ENCODE measurements at places on chromosomes 11 and 22.

DNA sequence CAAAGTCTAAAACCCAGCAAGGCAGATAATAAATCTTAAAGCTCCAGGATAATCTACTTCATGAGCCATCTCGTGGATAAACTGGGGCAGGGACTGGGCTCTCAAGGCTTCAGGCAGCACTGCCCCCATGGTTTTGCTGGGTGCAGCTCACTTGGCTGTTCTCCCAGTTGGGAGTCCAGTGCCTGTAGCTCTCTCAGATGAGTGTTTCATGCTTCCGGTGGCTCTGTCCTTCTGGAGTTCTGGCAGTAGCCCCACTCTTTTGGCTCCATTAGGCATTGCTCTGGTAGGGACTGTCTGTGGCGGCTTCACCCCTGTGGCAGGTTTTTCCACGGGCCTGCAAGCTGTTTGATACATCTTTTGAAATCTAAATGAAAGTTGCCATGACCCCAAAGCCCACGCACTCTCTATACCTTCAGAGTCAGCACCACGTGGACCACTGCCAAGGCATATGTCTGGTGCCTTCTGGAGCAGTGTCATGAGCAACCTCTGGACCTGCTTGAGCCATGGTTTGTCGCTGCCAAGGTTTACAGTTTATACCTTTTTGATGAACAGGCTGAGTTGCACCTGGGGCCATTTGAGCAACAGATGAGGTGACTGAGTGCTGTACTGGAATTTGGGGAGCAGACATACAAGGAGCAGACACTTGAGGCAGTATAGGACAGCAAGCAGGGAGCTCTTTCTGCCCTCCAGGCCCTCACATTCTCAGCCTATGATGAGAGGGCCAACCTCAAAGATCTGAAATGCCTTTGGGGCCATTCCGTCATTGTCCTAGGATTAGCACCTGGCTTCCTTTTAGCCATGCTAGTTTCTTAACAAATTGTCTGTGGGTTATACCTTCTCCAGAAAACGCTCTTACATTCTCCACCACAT is 48.6 kb downstream of the MTNR1B start:
- DNase-seq = no peak

GRCh38 chr11:132111838-132112237 is 741.4 kb downstream of the NTM start:
- DNase-seq = no peak

- no peak for DNase-seq
Measured at GRCh38 chr22:28025866-28026575, 107.0 kb upstream of the PITPNB start.

GRCh38 chr11:93733474-93733873 is 7.8 kb downstream of the TAF1D start:
- DNase-seq = no peak

- no peak for DNase-seq
Measured at GRCh38 chr11:85281550-85281949, 345.6 kb downstream of the DLG2 start.

DNA sequence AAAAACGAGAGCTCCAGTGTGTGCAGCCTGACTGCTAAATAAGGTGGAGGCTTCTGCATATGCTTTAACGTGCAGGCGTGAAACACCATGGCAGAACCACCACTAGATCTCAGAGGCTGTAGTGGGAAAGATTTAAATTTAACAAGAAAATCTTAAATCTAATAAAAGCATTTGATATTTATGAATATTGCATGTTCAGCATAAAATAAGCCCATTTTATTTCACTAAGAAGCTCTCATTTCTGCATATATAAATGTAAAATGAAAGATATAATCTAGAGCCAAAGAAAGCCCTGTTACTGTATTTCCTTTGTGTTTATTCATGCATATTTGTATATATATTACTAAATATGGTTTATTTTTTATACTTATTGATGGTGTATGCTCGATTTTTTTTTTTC is 188.3 kb downstream of the DDX10 start:
- DNase-seq = no peak

GRCh38 chr22:26484360-26484706 is 656 bp downstream of the SRRD start:
- peak; percentile 47 for DNase-seq

DNA sequence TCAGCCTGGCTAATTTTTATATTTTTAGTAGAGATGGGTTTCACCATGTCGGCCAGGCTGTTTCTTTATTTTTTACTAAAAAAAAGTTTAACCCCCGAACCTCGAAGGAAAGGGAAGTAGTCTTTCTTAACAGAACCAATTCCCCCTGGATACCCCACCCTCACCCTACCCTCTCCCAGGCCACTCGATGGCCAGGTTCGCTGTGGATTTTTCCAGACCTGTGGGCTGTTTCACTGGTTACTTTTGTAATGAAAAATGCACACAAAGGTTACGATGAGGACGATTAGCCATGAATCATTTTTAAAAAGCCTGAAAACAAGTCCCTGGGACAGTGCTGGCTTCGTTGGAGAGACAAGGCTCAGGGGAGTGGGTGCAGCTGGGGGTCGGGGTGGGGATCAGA is 2.5 kb downstream of the TSPO start:
- DNase-seq = no peak

DNA sequence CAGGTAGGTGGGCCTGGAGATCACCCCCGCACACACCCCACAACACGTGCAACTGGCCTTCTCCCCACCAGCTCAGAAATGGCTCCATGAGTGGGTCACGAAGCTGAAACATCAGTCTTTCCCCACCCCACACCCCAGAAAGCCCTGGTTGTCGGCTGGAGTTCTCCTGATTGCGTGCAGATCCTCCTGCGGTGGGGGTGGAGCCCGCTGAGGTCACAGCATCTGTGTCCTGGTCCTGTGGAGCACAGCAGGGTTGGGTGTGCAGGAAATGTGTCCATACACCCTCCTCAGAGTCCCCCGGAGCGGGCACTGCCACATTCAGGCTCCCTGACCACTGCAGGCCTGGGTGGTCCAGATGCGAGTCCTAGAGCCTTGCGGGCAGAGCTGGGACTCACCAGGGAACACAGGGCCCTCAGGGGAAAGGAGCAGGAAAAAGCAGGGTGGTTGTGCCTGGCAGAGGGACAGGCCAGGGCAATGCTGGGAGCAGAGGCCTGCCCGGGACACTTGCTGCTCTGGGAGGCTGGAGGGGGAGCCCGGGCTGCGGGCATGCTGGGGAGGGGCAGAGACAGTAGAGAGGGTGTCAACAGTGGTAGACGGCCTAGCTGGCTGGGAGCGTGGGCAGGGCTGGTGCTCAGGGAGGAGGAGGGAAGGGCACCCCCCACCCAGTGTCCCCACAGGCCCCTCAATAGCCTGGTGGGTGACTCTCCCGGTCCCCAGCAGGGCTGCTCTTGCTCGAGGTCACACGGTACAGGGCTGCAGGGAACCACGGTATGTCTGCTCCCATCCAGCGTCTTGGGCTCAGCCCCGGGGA is 42.4 kb upstream of the PPARA start:
- DNase-seq = no peak

DNA sequence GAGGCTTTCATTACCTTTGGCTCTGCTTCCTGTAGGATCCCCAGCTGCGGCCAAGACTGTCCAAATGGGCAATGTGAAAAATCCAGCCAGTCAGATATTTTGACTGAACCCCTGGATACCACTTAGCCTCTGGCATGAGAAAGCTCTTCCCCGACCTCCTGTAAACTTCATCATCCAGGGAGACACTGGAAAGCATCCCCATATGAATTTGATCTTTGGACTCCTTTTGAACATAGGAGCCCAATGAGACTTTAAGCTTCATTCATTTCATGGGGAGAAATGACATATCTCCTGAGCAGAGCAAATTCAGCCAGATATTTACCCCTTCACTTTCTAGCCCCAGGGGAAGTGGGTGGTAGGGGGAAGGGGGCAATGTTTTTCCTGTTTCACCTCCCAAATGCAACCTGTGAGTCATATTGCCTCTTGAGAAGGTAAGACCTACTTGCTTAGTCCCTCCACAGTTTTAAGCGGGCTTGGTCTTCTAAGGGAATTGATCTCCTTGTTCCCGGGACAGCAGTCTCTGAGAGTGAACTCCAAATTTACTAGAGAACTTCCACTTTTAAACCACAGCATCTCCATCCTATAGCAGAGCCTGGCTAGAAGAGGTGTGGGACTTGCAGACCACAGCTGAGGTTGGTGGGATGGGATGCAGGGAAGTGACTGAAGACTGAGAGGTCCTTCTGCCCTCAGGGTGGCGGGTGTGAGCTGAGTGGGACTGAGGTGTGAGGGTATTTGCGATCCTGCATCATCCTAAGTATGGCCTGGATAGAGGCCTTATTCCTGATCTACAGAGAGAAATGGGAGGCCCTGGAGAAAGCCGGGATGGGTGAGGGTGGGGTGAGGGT is 20.3 kb upstream of the POU2AF1 start:
- no peak for DNase-seq

DNA sequence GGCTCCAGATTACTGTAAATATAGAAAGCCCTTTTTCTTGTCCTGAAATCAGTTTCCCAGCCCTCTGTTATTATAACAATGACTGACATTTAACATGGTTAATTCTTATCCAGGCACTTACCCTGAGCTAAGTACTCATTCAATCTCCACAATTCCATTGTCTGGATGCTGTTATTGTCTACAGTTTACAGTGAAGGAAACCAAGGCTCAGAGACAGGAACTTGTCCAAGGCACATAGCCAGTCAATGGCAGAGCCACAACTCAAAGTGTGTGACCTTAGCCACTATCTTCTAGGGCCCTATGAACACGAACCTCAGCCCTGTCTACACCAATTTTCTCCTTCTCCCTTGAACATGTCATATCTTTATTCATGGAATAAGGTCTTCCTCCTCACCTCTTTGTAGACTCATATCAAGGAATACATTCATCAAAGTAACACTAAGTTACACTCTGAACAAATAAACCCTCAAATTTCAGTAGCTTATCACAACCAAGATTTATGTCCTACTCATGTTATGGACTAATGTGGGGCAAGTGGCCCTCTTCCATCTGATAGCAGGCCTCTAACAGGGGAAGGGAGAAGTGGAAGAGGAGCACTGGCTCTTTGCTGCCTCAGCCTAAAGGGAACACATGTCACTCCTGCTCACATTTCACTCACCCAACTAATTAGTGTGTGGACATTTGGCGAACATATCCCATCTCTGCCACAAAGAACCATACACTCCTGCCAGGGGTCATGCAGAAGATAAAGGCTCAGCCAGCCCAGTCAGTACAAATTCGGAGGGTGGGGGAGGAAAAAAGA is 39.3 kb upstream of the APLNR start:
- no peak for DNase-seq

DNA sequence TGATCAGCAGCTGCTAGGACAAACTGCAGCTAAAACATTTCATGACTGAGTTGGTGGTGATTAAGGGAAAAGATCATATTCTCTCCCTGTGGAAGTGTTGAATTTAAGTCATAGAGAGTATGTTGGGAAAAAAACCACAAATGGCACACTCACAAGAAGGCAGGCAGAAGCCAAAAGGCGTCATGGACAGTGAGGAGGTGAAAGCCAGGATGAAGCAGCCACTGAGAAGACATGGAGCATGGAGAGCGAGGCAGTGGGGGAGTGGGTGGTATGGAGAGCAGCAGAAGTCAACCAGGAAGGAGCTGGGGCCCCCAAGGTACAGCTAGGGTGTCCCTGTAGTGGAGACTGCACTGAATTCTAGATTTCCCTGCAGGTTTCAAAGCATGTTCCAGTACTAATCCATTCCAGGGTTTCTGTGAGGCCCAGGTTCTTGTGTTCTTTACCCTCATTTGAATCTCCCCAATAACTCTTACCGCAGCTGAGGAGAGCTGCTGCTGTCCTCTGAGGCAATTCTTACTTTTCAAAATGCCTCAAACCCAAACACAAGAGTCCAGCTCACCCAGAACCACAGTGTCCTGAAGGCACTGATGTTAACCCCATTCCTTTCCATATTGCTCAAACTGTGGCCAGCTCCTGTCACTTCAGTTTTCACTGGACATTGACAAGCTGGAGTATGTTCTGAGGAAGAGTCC is 191.8 kb upstream of the E2F8 start:
- no peak for DNase-seq

DNA sequence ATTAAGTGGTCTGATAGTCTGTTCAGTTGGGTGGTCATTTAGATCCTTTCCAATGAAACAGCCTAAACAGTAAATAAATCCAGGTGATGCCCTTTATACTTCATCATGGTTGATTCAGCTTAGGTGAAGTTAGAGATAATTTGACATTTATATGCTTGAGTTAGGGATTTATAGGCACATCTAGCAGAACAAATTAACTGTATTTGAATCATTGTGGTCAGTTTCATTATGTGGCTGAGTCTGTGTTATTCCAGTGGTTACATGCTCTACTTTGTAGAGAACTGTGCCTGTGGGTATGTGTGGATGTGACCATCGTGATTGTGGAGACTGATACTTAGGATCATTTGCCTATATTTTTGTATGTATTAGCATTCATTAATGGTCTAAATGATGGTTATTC is 194.6 kb downstream of the DDX10 start:
- no peak for DNase-seq

DNA sequence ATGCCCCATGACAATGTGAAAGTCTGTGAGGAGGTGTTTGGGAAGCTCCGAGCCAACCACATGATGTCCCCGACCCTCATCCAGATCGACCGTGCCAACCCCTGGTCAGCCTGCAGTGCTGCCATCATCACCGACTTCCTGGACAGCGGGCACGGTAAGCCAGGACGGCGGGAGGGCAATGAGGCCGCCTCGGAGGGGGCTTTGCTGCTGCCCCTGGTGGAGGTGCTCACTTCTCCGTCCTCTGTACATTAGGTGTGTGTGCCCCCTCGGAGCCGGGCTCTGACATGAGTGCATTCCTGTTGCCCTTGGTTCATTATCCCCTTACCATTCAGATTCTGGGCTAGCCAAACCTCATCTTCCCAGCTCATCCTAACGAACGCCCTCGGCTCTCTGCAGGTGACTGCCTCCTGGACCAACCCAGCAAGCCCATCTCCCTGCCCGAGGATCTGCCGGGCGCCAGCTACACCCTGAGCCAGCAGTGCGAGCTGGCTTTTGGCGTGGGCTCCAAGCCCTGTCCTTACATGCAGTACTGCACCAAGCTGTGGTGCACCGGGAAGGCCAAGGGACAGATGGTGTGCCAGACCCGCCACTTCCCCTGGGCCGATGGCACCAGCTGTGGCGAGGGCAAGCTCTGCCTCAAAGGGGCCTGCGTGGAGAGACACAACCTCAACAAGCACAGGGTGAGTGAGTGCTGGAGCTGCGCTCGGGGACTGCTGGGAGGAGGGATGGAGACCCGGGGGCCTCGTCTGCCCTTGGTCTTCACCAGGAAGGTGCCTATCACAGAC is 13.8 kb downstream of the ADAMTS15 start:
- DNase-seq = no peak

GRCh38 chr11:5737091-5737490 is 843 bp downstream of the OR56B1 start:
- no peak for DNase-seq

- peak; percentile 78 for DNase-seq
Measured at GRCh38 chr11:118230088-118230487, 5.3 kb upstream of the JAML start.

GRCh38 chr22:41178425-41178975 is 26.6 kb upstream of the L3MBTL2 start:
- DNase-seq = no peak

- DNase-seq = no peak
Measured at GRCh38 chr22:17872471-17872870, 98.2 kb upstream of the BID start.
